ENCODE measurements at places on chromosomes 2 and 18.
A peak's percentile ranks its signal among the peaks of the same experiment; 100 is the strongest.

- no peak for DNase-seq
Observed at GRCh38 chr2:193679847-193680246, 1485.1 kb upstream of the TMEFF2 start.

GRCh38 chr2:32752205-32752604 lies 124.4 kb downstream of the TTC27 start:
- no peak for DNase-seq

DNA sequence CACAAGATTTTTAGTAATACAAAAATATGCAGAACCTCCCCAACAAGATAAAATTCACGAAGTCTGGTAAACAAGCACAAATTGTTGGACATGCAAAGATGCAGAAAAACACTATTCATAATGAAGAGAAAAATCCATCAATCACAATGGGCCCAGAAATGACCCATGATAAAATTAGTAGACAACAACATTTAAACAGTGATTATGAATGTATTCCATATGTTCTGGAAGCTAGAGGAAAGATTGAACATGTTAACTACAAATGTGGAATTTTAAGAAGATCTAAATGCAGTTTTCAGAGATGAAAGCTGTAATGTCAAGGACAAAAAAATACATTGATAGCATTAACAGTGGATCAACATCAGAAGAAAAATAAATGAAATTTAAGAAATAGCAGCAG lies 243.3 kb upstream of the LINC00305 start:
- DNase-seq, result no peak

DNA sequence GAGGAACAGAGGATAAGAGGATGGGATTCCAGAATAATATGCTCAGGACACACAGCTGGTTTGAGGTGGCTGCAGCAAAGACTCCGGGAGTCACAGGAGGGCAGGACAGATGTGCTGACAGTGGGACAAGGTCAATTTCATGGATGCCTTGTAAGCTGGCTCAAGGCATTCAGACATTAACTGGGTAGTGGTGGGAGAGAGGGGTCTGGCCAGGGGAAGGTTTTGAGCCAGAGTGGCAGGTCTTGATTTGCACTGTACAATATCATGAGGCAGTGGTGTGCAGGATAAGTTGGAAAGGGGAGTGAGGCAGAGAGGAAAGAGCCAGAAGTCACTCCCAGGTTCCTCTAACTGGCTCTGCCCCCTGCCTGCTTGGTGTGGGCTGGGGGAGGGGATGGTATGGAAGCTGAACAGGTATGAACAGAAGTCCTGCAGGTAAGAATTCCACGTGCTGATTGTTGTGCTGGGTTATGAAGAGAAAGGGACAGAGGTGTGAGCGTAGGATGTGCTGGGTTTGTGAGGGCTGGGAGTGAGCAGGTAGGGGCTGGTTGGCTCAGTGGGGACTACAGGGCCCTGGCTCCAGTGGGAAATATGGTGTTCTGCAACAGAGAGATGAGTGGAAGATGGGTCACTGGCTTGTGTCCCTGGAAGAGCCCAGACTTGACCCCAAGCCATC lies 141.7 kb upstream of the COPS8 start:
- DNase-seq, result no peak

DNA sequence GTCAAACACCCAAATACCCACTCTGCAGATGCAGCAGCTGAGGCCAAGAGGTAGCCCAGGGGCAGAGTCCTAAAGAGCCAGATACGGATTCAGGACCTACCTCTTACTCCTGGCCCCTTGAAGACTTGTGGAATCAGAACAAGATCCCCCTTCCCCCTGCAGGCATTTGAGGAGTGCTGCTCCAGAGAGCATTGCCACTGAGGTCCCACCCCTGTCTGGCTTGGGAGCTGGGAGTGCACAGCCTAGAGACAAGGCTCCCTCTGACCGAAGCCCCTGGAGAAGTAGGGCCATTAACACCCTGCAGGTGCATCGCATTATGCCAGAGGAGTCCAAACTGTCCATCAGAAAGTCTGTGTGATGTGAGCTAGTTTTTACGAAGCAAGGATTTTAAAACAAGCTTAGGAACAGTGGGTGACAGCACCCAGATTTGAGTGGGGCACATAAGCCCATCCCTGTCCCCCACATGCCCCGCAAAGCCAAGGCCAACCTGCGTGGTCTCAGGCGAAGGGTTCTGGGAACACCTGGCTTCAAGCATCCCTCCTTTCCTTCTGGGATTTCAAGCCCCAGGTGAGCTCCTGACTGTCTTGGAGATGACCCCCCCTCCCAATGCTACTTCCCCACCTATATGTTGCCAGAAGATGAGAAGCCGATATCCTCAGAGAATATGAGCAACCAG lies 48.4 kb downstream of the MTERF4 start:
- peak; percentile 41 for DNase-seq
